ENCODE measurements at places on chromosomes 3 and 15.

GRCh38 chr15:35886765-35887164 lies 340.8 kb upstream of the DPH6 start:
- no peak for DNase-seq

DNA sequence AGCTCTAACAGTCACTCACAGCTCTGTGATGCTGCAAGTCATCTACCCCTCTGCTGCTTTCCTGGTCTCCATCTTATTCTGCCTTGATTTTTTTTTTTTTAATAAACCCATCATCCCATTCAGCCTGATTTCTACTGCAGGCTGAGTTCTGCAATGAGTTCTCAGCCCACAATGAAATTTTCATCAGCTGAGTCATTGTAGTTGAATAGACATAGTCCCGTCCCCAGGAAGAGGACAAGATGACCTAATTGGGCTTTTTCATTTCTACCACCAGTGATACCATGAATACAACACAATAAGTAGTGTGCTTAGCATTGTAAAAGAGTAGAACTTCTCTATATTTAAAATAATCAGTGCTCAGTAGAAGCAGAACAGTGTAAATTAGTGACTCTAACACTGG lies 59.3 kb downstream of the C3orf85 start:
- DNase-seq = no peak

- peak; percentile 38 for DNase-seq
Observed at GRCh38 chr15:41827880-41828806, at the start of gene JMJD7. Gene JMJD7, plus strand, starts transcription at chr15:41828092. Its CDS starts 33 bp downstream, at chr15:41828125.

- DNase-seq = no peak
Observed at GRCh38 chr3:157059661-157060060, 100.3 kb downstream of the CCNL1 start.
